ENCODE measurements at places on chromosomes 12 and 14.

DNA sequence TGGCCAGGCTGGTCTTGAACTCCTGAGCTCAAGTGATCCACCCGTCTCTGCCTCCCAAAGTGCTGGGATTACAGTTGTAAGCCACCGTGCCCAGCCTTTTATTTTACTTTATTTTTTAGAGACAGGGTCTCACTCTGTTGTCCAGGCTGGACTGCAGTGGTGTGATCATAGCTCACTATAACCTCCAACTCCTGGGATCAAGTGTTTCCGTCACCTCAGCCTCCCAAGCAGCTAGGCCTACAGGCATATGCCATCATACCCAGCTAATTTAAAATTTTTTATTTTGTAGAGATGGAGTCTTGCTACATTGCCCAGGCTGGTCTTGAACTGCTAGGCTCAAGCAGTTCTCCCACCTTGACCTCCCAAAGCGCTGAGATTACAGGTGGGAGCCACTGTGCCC lies 3.7 kb downstream of the TPCN1 start:
- no peak for DNase-seq

- no peak for DNase-seq
These were observed 352.7 kb downstream of the KCNH5 start for GRCh38 chr14:62692490-62693106.

GRCh38 chr12:115371711-115372110 lies 687.7 kb upstream of the TBX3 start:
- DNase-seq: no peak

- DNase-seq: no peak
These were observed 1.5 kb downstream of the CORO1C start for GRCh38 chr12:108729612-108730364.

DNA sequence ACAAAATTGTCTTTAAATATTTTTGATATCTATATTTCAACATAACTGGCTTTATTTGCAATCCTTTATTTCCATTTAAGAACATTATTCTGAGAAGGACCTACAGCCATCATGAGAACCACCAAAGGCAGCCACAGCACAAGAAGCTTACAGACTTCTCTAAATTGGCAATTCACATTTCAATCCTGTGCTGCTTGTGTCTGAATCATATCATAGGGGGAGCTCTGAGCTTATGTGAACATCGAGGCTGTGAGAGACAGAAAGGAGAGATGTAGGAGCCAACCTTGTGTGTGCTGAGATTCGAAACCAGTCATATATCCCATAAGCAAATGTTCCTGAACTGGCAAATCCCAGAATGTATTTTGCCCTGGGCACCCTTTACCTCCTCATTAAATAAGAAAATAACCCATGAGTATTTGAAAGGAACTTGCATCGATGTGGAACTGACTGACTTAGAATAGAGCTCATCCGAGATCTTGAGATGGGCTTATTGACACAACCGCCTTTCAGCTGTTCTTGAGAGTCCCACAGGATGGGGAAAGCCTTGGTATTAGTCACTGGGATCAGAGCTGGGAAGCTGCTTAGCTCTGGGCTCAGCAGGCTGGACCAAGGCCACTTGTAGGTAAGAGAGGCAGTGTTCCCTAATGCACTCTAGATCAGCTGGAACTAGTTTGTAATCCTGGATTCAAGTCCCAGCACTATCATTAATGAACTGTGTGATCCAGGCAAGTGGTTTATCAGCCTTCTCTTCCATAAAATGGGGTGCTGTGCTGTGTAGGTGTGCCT lies 329.8 kb downstream of the CACNA1C start:
- DNase-seq: no peak

DNA sequence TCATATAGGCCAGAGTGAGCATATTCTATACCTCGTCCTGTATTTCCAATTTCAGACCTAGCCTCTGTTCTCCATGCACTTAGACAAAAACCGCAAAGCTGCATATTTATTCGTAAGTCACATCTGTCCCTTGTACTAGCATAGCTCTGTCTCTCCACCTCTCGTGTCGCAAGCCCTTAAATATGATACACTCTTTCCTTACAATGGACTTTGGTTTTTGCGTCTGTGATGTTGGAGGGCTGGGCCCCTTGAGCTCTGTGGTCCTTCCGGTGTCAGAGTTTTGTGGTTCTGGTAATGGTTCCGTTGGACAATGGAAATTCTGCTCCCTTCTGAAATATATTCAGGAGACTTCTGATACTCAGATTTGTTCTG lies 11.3 kb downstream of the PRKCH start:
- DNase-seq: no peak

- DNase-seq: no peak
These were observed 60.4 kb downstream of the KITLG start for GRCh38 chr12:88519802-88520435.

DNA sequence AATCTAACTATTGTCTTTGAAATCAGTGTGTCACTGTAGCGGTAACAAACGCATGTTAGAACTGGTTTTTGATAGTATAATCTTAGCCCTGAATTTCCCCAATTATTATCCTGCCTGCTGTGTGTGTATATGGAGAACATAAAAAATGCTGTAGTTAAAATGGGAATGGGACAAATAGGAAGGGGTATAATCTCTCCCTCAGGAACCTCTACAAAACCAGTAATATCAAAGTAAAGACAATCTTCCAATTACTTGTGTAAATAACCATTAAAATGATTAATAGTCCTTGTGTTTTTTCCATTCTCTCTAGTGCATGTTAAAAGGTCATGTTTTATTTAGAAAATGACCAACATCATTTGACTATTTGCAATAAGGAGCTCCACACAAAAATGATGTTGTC lies 200.1 kb upstream of the TMTC1 start:
- DNase-seq: no peak

DNA sequence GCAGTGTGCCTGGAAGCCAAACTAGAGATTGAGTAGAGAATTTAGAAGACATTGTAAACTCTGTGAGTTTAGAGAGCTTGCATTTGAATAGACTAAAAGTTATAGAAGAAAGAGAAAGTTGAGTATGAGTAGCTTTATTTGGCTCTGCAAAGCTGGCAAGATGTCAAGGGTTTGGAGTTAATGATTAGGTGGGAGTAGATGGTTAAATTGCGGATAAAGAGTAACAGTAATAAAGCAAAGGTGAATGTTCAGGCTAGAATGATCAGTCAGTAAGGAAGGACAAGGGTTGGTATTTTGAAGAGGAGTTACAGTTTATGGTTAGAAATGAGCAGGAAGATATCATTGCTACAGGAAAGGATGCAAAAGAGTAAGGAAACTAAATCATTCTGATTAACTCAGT lies 5.2 kb downstream of the PPM1A start:
- no peak for DNase-seq

- DNase-seq: no peak
These were observed 23.1 kb upstream of the NKX2-8 start for GRCh38 chr14:36605506-36605857.

DNA sequence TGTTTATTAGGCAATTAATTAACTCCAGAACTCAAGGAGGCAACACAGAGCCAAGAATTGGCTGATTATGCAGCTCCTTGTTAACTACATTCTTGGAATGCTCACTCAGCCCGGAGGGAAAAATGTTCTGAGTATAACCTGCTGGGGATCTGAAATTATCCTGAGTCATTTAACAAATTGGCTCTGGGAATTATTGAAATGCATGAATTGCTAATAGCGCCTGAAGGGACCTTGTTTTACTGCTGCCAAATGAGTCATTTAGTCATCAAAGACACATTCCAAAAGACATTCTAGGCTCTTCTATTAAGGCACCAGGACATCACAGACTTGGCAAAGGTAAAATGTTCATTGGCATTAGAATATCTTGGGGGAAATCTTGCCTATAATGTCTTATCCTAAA lies 13.0 kb downstream of the TMEM52B start:
- DNase-seq: no peak

DNA sequence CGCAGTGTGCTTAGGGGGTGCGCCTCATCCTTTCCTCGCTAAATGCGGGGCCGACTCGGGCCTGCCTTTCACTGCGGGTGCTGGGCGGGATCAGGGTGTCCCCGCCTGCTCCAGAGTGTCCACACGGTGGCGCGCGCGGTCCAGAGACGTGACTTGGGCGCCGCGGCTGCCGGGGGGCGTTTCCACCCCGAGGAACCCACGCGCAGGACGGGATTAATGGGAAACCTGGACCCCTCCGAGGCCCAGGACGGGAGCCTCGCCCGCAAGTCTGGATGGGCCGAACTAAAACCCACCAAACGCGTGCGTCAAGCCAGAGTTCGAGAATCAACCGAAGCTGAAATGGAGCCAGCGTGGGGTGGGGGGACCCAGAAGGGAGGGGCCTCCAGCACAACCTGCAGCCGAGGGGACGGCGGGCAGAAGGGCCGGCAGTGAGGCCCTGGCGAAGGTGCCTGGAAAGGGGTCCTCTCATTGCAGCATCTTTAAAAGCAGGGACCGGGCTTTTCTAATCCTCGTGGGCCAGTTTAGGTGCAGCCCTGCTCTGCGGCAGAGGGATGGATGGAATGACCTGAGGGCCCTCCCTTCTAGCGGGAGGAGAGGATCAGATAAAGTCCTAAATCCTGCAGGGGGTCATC lies 93.3 kb downstream of the NINJ2 start:
- DNase-seq: peak; percentile 59

- DNase-seq: no peak
These were observed 119.2 kb upstream of the EVL start for GRCh38 chr14:99945732-99946651.

DNA sequence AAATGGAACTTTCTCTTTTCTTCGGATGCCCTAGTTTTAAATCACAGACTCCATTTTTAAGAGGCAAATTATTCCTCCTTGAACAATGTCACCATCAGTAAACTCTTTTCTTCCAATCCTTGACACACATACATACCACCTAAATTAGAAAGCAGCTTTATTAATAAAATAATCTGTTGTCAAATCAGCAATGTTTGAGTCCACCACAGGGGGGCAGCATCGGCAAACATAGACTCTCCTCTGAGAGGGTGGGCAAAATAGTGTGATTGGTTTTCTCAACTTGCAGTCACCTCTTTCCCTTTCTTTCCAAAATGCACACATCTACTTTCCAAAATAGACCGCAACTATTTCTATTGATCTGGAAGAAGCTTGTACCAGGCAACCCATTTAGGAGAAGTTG lies 438.4 kb upstream of the OR4E1 start:
- no peak for DNase-seq

GRCh38 chr12:89461649-89462612 lies 62.7 kb downstream of the GALNT4 start:
- peak; percentile 73 for DNase-seq

- no peak for DNase-seq
These were observed 47.4 kb upstream of the PARP11 start for GRCh38 chr12:3920351-3921150.

GRCh38 chr12:29176941-29177340 lies 27.9 kb downstream of the FAR2 start:
- DNase-seq: peak; percentile 77

DNA sequence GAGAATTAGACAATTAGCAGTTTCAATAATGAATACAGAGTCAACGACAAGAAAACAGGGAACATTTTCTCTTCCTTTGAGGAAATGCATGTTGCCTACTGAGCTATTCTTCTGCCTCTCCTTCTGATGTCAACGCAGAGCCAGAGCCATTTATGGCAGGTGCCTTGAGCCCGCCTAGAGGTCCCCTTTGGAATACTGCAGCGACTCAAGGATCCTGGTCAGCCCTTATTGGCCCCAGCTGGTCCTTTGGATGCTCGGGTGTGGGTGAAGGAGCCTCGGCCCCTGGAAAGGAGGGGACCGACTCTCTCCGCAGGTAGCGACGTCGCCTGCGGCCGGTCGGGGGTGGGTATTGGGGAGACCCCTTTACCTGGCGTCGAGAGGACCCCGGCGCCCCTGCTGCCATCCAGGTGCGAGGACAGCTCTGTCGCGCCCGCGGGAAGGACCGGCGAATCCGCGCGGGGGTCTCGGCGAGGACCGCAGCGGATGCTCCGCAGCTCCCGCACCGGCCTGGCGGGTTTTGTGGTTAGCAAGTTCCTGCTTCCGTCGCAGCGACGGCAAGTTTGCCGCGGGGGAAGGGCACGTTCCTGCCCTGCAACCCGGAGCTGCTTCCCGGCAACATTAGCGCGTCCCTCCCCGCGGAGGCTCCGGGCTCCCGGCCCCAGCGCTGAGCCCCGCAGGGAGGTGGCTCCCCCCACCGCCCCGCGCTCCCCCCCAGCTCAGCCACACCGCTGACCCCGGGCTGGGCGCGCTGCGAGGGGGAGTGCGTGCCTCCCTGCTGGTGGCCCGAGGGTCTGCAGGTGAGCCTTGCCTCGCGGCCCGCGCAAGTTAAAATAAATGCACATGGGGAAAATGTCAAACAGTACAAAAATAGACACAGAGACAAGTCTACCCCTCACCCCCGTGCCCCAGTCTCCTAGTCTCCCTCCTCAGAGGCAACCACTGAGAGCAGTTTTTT lies at the start of gene MANSC1:
MANSC1 (minus strand) TSS at position 532 of the 955 bp plus-strand sequence. CDS start 6,928 bp downstream, outside the sequence.
- no peak for DNase-seq

- DNase-seq: no peak
These were observed 6.8 kb upstream of the SLC24A4 start for GRCh38 chr14:92316176-92316575.

DNA sequence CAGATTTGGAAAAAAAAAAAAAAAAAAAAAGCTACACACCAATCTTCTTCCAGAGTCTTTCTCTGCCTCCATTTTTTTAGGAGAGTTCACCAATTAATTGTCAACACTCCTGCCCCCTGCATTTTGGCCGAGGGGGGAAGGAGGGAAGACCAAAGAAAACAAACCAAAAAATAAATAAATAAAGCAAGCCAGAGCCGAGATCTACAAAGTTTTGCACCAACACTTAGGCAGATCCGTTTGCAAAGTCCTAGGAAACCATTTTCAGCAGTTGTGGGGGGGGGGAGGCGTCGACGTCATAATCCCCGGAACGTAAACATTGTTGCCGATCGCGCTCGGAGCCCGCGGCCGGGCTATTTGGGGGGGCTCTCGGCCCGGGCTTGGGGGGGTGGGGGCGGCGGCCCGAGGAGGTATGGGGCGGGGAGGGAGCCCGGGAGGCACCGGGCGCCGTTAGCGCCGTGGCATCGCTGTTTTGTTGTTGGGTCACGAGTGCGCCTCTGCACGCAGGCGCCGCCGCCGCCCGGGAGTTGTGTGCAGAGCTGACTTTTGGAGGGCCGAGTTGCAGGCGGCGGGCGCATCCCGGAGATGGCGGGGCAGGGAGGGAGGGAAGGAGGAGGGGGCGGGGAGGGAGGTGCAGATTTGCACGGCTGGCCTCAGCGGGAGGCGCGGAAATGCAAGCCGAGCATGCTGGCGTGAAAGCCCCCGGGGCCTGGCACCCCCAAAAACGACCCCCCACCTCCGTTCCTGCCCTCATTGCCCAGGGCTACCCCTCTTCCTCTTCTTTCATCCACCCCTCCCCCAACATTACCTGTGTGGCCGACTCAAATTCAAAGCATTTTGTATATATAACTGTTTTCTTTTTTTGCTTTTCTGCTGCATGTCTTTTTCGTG lies 598 bp downstream of the KDM2B start:
- DNase-seq: no peak

- peak; percentile 13 for DNase-seq
These were observed 11.9 kb upstream of the SERPINA4 start for GRCh38 chr14:94548999-94549985.
